ENCODE measurements at places on chromosomes 2 and 18.

GRCh38 chr18:47485221-47485797, 233.8 kb upstream of the SKOR2 start:
- no peak for DNase-seq

GRCh38 chr2:85998071-85998991, 107.4 kb downstream of the POLR1A start:
- peak; percentile 56 for DNase-seq

GRCh38 chr2:7043690-7044089, 126.5 kb downstream of the RNF144A start:
- no peak for DNase-seq

GRCh38 chr2:7020059-7020458, 102.8 kb downstream of the RNF144A start:
- DNase-seq = no peak

DNA sequence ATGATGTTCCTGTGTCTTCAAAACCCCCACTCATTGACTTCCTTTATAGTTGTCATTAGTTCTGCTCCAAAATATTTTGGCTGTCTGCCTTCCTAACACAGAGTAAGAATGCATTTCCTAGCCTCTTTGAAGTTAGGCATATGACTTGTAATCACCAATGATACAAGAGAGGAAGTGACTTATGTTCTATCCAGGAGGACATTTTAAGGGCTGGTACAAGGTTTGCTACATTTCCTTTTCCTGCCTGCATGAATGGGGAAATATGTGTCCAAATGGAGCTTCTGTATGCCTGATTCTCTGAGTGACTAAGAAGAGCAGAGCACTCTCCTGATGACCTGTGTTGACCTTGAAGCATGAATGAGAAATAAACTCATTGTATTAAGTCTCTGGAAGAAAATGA, 115.1 kb downstream of the PLCL1 start:
- no peak for DNase-seq

DNA sequence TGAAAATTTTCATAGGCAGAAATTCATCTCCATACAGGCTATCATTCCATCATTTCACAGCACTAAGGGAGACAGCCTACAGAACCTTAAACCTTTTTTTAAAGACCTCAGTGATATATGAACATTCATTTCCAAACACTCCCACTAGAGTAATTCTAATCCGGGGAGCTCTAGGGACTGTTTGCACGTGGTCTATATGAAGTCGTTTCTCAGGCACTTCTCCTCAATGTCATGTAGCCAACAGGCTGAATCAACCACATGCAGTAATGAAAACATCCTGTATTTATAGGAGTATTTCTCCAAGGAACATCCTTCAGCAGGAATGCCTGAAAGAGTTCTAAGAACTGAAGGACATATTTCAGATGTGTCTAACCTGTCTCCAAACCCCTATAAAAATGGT, 97.3 kb upstream of the CREB1 start:
- DNase-seq = peak; percentile 82

DNA sequence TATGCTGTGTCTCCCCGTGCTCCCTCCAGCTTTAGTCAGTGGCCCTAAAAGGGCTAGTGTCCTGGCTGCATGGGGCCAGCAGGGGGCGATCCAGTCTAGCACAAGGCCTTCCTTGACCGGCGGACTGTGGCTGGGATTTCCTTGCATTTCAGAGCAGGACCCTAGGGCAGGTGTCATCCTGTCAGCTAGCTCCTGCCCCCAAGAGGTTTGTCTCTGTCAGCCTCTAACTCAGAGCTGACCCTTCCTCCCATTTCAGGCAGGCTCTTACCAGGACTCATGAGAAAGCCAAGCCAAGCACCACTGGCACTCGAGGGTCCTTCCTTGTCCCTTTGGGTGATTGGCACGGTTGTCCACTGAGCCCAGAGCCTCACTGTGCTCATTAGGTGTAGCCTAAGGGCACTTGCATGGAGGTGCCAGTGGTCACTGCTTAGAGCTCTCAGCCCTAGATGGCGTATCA, 140.3 kb downstream of the RPIA start:
- DNase-seq = peak; percentile 16

DNA sequence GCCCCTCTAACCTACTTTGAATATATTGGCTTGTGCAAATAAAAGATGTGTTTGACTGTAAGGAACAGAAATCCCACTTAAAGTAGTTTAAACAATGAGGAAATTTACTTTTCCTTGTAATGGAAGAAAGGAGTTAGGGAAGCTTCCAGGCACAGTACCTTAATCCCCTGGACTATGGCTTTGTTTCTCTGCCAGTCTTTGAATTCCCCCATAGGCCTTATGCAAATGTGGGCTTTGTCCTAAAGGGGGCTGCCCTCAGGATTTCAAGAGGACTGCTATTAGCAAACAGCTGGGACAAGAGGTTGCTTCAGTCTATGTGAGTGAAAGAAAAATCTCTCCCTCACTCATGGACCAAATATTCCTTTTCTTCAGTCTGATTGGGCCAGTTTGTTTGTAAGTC, 255.1 kb upstream of the THSD7B start:
- DNase-seq = no peak

GRCh38 chr18:48293954-48294898, 115.0 kb downstream of the ZBTB7C start:
- DNase-seq = no peak

DNA sequence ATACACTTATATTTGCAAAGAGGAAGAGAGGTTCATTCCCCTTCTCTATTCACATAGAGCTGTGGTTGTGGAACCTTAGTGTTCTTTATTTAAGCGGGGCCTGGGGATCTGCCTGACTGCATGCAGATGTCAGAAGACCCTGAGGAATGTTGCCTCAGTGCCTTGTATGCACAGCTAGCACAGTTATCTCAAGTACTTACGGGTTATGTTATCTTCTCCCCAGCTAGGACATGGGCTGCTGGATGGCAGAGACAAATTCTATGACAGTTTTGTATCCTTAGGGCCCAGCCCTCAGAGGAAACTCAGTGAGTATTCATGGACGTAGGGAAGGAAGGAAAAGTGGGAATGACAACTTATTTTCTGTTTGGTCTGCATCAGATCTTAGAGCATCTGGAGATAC, 37.7 kb upstream of the RTN4 start:
- no peak for DNase-seq

- no peak for DNase-seq
Measured at GRCh38 chr2:28981620-28982376, 700 bp downstream of the TOGARAM2 start.

- DNase-seq = peak; percentile 80
Measured at GRCh38 chr18:59249199-59249774, 24.0 kb downstream of the RAX start.

GRCh38 chr18:23063502-23063901, 71.8 kb upstream of the CABLES1 start:
- no peak for DNase-seq

DNA sequence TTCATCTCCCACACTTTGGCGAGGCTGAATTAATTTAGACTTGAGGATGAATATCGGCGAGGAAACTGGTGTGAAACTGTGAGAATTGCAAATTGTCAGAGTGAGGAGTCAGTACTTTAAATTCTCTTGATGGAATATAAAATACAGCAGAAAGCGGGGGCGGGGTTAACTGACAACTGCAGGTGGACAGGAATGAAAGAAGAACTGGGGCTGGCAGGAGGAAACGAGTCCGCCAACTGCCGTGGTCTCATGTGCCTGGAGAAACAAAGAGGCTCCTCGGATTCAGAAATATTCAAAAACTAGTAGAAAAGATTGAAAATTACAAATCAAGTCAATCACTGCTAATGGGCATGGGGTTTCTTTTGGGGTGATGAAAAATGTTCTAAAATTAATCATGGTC, 44.3 kb downstream of the MOGAT1 start:
- DNase-seq = no peak

GRCh38 chr2:121643877-121644276, 5.4 kb downstream of the CLASP1 start:
- no peak for DNase-seq

DNA sequence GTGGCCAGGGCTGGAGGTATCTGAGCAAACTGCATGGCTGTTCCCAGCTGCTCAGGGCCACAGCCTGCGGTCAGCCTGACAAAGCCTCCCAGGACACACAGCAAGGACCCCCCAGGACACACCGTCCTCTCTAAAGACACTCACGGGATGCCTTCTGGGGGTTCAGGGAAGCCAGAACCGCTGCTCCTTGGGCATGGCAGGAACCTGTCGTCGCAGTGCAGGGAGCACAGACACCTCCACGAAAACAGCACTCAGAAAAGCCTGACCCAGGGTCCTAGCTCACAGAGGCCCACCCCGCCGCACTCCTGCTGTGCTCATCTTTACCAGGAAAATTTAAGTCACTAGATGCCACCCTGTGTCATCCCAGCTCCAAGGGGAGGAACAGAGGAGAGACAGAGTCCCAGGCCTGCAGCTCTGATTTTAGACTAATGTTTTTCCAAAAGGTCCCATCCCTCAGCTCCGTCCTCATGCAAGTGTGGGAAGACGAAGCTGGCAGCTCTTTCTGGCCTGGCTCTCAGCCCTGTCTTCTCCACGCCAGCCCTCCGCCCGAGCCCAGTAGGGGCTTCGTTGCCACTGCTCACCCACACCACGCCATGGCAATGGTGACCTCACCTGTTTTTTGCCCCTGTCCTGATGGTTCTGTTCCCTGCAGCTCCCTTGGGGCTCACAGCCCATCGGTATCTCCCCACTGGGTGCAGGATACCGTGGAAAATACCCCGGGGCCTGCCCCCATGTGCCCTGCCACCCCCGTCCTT, 23.9 kb upstream of the SLC66A3 start:
- DNase-seq = no peak

DNA sequence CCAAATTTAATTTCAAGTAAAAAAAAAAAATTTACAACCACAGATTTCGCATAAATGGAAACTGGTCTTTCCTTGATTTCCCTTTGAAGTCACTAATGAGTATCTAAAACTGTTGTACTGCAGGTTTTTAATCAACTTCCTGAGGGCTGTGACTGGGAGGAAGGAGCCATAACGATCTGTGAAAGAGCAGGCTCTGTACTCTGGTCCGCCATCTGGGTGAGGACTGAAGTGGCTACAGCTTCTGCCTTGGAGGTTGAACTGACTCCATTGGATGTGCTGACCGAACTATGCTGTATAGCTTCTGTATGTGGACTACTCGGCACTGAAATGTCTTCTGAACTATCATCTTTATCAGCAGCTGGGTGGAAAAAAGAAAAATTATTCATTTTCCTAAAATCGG, 69.3 kb upstream of the CHN1 start:
- no peak for DNase-seq

- no peak for DNase-seq
Measured at GRCh38 chr2:138312061-138312460, 189.5 kb upstream of the SPOPL start.

- peak; percentile 12 for DNase-seq
Measured at GRCh38 chr18:58723810-58724602, 52.7 kb downstream of the MALT1 start.

- DNase-seq = no peak
Measured at GRCh38 chr18:80193701-80194100, 53.6 kb downstream of the PARD6G start.

Data from IMR-90 (cell line).